ENCODE measurements at places on chromosomes 7 and 10.
A peak's percentile ranks its signal among the peaks of the same experiment; 100 is the strongest.

DNA sequence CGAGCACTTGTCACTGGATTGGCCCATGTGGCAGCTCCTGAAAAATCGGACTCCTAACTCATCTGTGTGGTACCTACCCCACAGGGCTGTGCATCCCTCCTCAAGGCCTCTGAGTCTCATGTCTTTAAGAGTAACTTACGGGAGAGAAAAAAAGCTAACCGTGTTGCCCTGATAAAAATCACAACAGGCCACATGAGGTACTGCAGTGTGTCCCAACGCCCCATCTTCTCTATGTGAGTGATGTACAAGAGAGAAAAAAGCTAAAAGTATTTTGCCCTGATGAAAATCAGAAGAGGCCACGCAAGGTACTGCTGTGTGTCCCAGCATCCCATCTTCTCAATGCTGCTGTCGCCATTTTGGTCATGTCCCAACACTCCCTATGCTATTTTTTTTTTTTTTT, 41.2 kb upstream of the ADRB1 start:
- no peak for DNase-seq

- DNase-seq: peak; percentile 42
These were observed 70.0 kb downstream of the CAMK1D start for GRCh38 chr10:12419262-12419847.

DNA sequence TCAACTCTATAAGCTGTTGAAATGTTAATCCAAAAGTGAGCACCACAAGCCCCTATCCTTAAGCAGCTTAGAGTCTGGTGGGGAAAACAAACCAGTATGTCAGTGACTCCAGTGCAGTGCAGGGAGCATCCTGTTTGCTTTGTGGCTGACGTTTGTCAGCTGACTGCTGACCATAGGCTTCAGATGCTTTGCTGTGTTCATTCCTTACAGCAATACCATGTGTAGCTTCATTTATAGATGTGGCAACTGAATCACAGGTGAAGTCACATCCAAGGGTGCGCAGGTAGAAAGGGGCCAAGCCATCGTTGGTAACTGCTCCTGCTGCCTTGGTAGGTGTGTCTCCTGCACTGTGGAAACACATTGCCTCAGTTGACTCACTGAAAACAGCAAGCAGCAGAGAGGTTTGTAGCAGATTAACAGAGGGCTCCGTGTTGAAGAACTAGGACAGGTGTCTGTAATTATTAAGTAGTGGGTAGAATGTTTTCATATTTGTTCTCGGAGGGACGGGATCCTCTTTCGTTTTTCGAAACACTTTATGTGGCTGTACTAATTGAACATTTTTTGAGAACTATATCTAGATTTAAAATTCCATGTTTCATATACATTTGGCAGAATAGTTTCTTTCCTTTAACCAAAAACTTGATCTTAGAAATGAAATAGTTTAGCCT, 2.0 kb downstream of the INSIG1 start:
- no peak for DNase-seq

- no peak for DNase-seq
These were observed 9.2 kb upstream of the FOXP2 start for GRCh38 chr7:114405427-114405826.

DNA sequence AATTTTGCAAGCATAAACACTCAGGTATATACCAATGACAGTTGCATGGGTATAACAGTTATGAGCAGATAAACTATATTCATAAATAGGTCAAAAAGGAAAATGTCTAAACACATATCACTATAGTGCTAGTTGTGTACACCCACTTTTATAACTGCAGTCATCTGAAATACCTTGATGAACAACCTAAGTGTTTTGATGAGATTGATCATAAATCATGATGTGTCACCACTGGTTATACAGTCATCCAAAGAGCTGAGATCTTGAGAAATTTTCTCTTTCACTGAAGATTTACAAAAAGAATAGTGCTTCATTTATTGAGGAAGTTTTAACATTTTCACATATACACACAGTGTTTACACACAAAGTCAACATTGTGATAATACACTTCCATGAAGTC, 78.6 kb upstream of the SLC25A13 start:
- DNase-seq: no peak

GRCh38 chr10:98885378-98885777, 350.3 kb downstream of the HPSE2 start:
- DNase-seq: no peak

DNA sequence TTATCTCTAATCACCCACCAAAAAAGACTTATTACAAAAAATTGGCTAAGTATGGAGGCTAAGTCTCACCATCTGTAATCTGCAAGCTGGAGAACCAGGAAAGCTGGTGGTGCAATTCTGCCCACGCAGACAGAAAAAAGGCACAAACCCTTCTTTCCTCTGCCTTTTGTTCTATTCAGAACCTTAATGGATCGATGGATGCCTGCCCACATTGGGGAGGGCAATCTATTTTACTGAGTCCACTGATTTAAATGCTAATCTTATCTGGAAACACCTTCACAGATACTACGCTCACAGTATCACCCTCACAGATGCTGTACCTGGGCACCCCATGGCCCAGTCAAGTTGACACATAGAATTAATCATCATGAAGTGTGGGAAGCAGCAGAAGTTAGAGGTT, 10.2 kb downstream of the IGFBP3 start:
- no peak for DNase-seq

Measured in stimulated activated CD8-positive, alpha-beta memory T cell treated with anti-CD3 and anti-CD28 coated beads, Interleukin-4, amount 100 ng/mL, for 24 hours (primary cell).